ENCODE measurements at places on chromosomes 7 and 10.

DNA sequence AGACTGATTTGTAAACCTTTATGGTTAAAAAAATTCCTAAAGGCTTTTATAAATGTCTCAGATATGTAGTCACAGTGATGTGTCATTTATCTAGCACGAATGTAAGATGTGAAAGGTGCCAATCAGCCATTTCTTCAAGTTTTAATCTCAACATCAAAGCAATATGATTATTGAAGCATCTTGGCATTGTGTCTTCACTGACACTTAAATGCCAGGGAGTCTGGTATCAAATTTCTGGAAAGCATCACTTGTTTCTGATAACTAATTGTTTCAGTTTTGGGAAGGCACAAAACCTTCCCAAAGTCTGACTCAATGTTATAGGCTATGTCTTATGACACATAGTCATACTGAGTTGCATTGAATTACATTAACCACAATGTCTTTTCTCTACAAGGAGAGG is 492.0 kb upstream of the CNTNAP2 start:
- DNase-seq: no peak

GRCh38 chr7:64498270-64498669 is 64.6 kb downstream of the ZNF680 start:
- no peak for DNase-seq

GRCh38 chr10:78406648-78407008 is 373.0 kb downstream of the RPS24 start:
- DNase-seq: no peak

DNA sequence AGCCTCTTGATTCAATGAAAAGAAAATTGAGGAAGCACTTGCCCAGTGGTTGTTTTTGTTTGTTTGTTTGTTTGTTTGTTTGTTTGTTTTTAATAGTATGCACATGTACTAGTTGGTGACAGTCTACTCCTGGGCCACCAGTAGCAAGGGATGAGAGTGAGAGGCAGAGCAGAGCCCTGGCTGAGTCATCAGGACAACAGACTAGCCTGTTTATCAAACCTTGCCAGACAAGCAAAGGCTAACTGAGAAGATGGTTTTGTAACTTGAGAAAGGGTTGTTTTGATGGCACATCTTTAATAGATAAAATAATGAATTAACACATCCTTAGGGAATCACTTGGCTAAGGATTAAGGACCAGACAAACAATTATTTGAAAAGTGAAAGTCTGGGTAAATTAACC is 78.1 kb downstream of the INHBA start:
- DNase-seq: no peak

DNA sequence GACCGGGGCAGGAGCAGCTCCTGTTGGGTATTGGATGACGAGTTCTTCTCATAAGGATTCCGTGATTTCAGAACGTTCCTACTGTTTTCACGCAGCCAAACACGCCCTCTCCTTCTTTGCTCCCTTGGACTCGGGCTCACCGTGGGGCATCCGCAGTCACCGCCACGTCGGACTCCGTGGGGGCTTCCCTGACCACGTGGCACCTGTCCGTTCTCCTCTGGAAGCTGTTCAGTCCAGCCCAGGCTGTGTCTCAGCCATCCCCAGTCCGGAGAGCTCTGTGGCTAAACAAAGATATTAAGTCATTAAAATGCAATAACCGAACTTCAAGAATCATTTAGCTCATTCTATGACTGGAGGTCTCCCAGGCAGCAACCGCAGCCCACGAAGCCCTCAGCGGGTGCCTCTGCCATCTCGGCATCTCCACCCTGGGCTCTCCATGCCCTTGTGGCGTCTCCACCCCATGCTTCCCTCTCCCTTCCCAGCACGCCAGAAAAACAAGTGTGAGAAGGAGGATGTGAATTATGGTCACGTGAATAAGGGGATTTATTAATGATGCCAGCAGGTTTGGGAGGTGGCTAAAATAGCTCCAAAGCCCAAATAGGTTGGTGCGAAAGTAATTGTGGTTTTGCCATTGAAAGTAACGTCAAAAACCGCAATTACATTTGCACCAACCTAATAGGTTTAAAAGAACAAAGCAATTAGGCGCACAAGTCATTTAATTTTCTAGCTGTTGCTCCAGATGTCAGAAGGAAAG is 224.6 kb upstream of the PPP2R2D start:
- DNase-seq: no peak

- DNase-seq: no peak
Measured at GRCh38 chr7:68185631-68186456, 1189.2 kb downstream of the TYW1 start.

DNA sequence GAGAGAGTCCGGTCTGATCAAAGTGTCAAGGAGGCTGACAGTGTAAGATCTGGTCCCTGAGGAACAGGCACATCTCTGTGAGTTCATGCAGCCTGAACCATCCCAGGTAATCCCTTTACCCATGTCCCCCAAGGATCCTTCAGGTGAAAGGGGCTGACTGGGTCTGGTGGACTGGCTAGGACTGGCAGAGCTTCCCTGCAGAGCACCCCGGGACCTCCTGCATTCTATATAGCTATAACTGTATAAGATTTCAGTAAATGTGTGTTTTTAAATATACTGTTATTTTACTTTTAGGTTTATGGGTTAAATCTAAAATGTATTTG is 246.8 kb downstream of the ELMO1 start:
- no peak for DNase-seq

DNA sequence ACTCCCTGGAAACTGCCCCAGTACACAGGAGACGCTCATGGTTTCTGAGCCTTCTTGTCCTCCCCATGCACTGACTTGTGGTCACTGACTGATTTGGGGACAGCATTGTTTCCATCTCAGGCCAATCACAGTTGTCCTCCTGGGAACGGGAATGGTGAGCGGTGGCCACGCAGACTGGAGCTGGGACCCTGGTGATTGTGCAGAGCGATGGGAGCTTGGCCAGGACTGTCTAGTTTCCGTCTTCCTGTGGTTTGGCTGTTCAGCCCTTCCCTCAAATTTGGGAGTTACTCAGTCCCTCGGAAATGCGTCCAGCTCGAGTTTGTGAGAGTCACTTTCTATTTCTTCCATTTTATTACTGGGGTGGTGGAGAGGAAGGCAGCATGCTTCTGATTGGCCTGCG is 250.9 kb downstream of the ACTR3B start:
- DNase-seq: no peak

DNA sequence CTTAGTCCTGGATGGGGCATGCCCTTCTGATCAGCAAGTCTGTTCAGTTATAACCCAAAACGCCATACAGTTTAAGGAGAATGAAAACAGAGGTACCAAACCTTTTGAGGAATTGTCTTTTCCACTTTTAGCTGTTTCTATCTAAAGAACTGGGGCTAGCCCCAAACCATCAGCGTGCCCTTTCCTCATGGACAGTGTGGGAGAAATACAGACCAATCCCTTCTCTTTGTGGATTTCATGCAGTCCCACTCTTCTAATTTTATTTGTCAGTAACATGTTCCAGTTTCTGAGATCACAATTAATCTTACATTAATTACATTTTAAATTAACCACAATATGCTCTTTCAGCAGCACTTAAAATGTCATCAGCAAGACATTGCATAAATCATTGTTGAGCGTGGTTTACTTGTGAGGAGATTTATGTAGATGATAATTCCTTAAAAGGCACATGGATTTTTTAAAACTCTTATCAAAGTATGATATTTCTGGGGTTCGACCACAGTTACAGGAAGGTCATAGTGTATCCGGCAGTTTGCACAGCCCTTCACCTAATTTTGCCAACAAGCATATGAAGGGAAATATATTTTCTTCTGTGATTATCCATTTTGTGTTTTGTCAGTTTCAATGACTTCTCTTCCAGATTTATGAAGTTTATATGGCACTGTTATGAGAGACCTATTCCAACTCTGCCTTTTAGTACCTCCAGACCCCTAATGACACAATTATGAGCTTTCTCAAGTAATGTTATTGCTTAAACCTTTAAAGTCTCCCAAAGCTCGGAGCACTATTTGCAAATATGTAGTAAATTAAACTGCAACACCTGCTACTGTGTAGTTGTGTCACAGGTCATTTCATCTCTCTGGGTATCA is 868.4 kb upstream of the C7orf33 start:
- no peak for DNase-seq

- DNase-seq: no peak
Measured at GRCh38 chr7:16810112-16810511, 5.3 kb upstream of the AGR2 start.

DNA sequence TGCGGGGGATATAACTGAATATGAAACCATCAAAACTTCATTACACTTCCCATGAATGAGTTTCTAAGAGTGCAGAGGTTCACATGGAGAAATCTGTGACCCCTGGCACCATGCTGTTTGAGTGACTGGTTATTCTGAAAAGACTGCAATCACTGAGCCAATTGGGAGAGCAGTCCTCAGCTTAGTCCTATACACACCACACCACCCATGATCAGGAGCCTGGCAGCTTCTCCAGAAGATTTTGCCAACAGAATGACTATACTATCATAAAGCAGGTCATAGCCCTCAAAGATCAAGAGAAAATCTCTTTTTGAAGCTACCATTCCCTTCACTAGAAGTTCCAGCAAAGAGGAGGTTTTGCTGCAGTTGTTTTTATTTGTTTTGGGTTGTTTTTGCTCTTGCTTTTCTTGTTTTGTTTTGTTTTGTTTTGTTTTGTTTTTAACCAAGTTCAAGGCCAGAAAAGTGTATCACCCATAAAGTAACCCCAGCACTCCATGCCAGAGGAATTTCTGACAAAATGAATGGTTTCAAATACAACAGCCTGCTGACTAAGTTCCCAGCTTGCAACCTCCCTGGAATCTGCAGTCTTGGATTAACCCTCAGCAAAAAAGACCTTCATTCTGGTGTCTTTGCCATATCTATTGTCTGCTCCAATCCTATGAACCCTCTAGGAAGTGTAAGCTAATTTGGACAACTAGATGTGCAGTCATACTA is 19.7 kb upstream of the HGF start:
- no peak for DNase-seq

DNA sequence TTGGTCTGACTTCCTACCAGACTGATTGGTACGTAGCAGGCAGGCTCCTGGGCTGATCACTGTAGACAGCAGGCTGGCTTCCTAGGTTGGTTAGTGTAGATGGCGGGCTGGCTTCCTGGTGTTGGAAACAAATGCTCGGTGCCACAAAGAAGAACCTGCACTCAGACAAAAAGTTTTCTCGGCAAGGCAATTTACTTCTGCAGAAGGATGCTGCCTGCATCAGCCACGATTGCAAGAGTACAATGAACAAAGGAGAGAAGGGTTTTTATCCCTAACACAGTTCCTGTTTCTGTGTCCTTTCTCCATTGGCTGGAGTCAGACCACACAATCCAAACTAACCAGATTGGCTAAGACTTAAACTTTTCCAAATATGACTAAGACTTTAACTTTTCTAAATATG is 123.6 kb upstream of the PPP2R2D start:
- no peak for DNase-seq

GRCh38 chr10:26494018-26494417 is 55.9 kb downstream of the APBB1IP start:
- no peak for DNase-seq

GRCh38 chr7:134941952-134942351 is 44.4 kb upstream of the AGBL3 start:
- DNase-seq: no peak

GRCh38 chr10:4981722-4982471 is 18.7 kb downstream of the AKR1C1 start:
- DNase-seq: peak; percentile 3

GRCh38 chr7:135944753-135945152 is 32.4 kb downstream of the MTPN start:
- DNase-seq: no peak

- peak; percentile 50 for DNase-seq
Measured at GRCh38 chr7:93442478-93443224, 131.9 kb downstream of the CALCR start.

DNA sequence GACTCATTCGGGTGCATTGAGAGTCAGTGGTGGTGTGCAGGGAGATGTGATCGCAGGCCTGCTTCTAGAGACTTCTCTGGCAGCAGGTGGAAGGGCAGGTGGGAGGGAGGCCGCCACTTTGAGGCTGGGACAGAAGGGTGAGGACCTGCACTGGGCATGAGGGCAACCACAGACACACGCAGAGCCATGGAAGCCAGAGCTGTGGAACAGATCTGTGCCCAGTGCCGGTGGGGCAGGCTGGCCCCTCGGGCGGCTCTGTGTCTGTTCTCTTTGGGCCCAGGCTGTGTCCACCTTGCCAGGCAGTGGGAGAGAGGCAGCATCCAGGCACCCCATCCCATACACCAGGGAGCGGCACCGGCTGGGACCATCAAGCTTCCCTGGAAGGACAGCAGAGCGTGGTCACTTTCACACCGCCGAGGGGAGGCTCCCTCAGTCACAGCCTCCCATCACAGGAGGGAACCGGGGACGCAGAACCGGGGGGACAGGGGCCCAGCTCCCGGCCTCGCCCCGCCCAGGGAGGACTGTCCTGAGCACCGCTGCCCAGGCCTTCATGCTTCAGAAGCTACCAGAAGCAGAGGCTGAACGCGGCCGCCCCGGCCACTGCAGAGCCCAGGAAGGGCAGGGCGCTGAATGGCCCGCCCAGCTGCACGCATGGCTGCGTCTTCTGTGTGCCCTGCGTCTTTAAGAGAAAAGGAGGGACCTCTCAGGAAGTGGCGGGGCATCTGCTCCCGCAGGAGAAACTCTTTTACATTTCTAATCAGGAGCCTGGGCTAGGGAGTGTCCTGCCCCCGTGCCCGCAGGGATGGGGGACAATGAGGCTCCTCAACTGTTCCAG is 32.1 kb downstream of the EN2 start:
- DNase-seq: no peak
